ENCODE measurements at places on chromosomes 7 and 10. TPM values are rescaled to one million over a fixed set of nuclear protein-coding genes. Genes with fewer than 3 reads are reported as not detected.

DNA sequence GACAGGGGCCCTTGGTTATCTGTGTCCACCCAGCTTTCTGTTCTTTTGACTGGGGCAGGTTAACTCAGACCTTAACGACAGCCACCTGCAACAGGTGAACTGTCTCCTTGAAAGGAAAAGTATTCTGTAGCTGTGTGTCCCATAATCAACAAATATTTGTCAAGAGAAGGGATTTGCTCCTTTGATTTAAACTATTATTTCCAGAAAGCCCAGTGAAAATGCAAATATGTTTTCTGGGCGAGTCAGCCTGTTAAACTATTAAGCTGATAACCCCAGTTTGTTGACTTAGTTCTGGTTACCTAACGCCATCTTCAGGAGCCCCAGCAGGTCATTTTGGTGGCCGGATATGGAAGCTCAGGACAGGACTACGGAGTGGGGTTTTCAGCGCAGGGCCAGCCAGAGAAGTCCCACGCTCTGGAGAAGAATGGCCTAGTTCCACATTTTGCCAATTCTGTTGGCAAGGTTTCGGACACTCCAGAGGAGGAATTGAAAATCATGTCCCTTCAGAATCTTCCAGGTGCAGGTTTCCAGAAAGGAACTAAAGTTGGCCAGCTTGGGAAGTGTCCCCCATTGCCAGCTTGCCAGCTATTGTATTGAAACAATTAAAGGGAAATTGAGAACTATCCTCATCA lies 54.5 kb downstream of the ADRA2A start:
- no peak for DNase-seq

GRCh38 chr10:56912043-56912442 lies 551.0 kb upstream of the ZWINT start:
- DNase-seq = no peak

GRCh38 chr7:57328457-57328856 lies 121.5 kb upstream of the ZNF716 start:
- no peak for DNase-seq

GRCh38 chr7:106681815-106682495 lies 21.0 kb upstream of the CCDC71L start:
- no peak for DNase-seq

The PRR15 gene
- total RNA-seq = not detected
